SW 1271 (cell line): ENCODE measurements at places on chromosomes 2 and 18.
A peak's percentile ranks its signal among the peaks of the same experiment; 100 is the strongest.

DNA sequence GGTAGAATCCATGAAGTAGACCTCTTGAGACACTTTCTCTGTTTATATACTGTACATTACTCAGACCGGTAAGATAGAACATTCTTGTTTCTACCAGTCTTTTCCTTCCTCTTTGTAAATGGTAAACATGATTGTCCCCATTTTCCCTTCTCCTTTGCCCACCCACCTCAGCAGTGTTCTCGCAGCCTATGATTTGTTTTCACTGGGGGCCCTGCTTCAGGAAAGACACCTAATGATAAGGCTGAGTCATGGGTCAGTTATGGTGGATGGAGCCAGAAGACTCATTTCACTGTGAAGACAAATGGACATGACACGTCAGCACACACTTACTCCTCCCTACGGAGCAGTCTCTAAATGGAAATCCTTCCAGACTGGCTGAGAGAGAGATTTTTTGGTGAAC, 23.7 kb downstream of the CENPO start:
- no peak for DNase-seq

DNA sequence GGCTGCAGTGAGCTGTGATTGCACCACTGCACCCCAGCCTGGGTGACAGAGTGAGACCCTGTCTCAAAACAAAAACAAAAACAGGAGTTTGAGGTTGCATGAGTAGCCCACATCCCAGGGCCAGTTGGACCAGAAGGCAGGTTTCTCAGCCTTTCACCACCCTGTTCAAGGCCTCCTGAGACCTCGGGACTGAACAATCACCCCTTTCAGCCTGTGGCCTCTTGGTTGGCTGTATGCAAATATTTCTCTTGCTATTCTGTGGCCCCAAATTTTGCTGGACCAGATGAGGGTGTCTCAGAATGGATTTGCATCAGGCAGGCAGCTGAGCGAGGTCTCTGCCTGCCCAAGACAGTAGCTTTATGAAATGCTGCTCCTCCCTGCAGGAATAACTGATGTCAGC, 56.9 kb downstream of the DPYSL5 start:
- no peak for DNase-seq

- no peak for DNase-seq
Observed at GRCh38 chr18:39990540-39990939, 1964.5 kb upstream of the PIK3C3 start.

DNA sequence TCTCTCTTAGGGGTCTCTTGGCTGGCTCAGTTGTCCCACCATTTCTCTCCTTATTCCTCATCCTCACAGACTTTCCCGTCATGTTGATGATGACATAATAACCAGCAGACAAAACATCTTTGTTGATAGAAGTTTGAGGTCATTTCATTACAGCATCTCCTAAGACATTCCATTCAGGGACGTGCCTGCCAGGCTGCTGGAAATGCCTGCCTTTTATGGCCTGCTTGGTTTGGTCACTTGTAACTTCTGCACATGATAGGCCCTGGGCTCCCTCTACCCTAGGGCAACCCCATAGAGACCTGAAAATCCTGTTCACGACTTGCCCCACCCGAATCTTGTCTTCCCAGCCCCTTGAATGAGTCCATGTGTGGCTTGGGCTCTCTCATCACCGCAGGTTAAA, 81.7 kb downstream of the SDC1 start:
- DNase-seq: no peak

DNA sequence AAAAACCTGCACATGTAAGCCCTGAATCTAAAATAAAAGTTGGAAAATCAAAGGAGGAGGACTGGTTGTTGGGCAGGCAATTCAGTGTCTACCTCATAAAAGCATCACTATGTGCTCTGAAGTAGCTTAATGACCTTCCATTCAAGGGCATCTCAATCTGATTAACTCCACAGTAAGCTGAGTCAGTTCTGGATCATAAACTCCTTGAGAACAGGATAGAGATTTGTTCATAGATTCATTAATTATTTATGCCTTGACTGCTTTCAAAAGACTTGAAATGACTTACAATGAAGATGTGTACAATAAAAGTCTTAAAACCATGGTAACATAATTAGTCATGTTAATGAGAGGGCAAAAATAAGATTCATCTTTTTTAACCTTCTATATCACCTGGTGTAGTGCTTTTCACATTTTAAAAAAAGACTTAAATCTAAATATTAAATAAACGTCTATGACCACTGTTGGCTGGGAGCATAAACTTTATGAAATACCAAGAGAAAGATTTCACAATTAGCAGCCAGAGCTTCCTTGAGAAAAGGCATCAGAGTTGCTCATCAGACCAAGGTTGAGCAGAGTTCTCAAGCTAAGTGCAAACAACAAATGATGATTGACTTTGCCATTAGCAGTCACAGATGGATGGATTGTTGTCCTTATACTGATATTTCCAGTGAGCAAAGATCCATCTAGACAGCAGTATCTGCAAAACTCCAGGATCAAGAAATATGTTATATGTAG, 237.3 kb upstream of the THUMPD2 start:
- no peak for DNase-seq

GRCh38 chr18:5964108-5964507, 68.8 kb upstream of the TMEM200C start:
- DNase-seq: no peak

DNA sequence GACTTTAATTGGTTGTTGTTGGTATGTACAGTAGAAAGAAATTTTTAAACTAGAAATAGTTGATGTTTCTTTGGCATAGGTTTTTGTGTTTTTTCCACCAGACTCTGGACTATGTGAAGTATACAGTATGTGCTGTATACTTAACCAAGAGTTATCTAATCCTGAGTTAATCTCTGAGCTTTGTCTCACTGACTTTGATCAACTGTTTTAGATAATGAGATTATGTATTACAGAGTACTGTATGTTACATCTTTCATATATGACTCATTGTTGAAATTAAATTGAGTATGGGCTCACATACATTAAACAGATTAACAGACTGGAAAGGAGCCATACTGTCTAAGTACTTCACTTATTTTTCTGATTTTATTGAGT, 38.0 kb downstream of the ACTR2 start:
- DNase-seq: no peak

GRCh38 chr2:27973592-27973991, 83.1 kb downstream of the BABAM2 start:
- peak; percentile 74 for DNase-seq

DNA sequence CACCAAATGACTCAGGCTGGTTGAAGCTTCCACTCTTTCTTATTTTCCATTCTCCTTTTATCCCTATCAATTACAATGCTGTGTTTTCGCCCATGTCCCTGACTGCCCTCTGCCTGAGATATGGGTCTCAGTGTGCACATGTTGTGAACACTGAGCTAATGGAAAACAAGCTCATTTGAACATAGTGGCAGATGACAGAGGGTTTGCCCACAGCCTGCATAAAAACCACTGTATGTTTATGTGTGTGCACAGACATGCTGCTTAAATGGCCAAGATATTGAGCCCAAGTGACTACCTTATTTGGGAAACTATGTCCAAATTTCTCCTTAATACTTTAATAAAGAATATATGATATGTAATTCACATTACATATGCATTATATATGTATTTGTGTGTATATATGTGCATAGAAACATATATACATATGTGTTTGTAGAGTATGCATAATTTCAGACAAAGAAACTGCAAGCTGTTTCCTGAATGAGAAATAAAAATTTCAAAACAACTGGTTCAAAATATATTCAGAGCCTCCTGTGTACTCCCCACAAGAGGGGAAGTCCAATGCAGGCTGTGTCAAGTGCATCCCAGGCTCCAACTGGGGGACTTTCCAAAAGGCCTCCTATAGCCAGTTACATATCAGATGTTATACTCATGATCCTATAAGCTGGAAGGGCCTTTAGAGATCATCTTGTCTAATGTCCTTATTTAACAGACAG, 92.7 kb upstream of the CD302 start:
- DNase-seq: no peak

DNA sequence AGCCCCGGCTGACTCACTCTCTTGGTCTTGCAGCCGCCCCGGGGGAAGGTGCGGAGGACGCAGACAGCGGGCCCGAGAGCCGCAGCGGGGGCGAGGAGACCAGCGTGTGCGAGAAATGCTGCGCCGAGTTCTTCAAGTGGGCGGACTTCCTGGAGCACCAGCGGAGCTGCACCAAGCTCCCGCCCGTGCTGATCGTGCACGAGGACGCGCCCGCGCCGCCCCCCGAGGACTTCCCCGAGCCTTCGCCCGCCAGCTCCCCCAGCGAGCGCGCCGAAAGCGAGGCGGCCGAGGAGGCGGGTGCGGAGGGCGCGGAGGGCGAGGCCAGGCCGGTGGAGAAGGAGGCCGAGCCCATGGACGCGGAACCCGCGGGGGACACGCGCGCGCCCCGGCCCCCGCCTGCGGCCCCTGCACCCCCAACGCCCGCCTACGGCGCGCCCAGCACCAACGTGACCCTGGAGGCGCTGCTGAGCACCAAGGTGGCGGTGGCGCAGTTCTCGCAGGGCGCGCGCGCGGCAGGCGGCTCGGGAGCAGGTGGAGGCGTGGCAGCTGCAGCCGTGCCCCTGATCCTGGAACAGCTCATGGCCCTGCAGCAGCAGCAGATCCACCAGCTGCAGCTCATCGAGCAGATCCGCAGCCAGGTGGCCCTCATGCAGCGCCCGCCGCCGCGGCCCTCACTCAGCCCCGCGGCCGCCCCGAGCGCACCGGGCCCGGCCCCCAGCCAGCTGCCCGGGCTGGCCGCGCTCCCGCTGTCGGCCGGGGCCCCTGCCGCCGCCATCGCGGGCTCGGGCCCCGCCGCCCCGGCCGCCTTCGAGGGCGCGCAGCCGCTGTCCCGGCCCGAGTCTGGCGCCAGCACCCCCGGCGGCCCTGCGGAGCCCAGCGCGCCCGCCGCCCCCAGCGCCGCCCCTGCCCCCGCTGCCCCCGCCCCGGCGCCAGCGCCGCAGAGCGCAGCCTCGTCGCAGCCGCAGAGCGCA, 12.7 kb downstream of the SALL3 start:
- DNase-seq: no peak

DNA sequence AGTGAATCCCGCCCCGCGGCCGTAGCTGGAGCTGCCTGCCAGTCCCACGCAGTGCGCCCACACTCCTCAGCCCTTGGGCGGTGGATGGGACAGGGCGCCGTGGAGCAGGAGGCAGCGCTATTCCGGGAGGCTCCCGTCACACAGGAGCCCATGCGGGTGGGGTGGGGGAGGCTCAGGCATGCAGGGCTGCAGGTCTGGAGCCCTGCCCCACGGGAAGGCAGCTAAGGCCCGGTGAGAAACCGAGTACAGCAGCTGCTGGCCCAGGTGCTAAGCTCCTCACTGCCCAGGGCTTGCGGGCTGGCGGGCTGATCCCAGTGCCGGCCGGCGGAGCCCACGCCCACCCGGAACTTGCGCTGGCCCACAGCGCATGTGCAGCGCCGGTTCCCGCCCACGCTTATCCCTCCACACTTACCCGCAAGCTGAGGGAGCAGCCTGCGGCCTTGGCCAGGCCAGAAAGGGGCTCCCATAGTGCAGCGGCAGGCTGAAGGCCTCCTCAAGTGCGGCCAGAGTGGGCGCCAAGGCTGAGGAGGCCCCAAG, 1152.8 kb upstream of the CELF4 start:
- DNase-seq: no peak

- DNase-seq: no peak
Observed at GRCh38 chr2:158747281-158747680, 47.8 kb upstream of the DAPL1 start.

DNA sequence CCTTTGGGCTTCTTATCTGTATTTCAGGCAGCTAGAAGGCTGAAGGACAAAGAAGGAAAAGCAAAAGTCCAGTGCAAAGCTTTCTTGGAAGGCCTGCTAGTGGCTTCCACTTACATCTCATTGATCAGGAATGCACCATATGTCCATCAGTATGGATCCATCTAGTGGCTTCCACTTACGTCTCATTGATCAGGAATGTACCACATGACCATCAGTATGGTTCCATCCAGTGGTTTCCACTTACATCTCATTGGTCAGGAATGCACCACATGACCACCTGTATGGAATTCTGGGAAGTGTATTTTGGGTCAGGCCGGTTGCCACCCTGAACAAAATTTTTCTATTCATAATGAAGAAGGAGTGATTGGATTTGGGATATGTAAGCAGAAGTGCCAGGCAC, 70.6 kb downstream of the LYPD6 start:
- DNase-seq: peak; percentile 10

- DNase-seq: no peak
Observed at GRCh38 chr2:106105151-106105922, 88.8 kb downstream of the UXS1 start.

GRCh38 chr2:95058989-95059641, 33.6 kb downstream of the MAL start:
- no peak for DNase-seq

DNA sequence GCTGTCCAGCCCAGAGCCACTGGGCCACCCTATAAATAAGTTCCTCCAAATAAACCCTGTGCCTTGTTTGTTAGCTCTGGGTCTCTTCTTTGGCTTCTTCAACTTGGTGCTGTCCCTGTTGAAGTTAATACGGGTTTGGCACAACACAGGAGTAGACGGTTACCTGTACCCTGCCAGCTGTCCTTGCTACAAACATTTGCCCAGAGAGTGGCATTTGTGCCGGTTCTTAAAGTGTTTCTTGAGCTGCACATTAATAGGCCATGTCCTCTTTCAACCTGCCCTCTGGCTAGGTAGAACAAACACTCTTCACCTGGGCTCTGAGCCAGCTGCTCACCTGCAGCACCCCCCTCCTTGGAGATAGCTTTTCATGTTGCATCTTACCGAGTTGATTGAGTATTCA, 139.2 kb downstream of the NEDD4L start:
- no peak for DNase-seq
